ENCODE measurements at places on chromosomes 3 and 15.

- DNase-seq = no peak
Measured at GRCh38 chr3:3110299-3110630, at the start of gene IL5RA. Gene IL5RA, minus strand, starts transcription at chr3:3110374. Its CDS starts 5,390 bp downstream, at chr3:3104984.

DNA sequence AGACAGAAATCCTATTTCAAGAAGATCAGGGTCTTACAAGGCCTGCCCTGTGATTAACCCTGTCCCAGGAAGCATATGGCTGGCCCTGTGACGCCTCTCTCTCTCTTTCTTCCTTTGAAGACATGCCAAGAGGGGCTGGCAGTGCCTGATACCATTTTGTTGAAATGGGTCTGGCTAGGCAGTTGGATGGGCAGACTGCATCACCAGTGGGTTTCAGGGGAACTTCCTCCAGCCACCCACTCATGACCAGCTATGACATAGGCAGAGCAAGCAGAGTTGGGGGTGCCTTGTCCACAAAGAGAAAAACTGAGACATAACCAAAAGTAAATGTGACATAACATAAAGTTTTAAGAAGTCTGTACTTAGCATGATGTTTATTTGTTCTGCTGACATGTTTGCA is 31.4 kb upstream of the MANF start:
- no peak for DNase-seq

GRCh38 chr3:4520033-4520816 is 27.1 kb downstream of the ITPR1 start:
- no peak for DNase-seq

DNA sequence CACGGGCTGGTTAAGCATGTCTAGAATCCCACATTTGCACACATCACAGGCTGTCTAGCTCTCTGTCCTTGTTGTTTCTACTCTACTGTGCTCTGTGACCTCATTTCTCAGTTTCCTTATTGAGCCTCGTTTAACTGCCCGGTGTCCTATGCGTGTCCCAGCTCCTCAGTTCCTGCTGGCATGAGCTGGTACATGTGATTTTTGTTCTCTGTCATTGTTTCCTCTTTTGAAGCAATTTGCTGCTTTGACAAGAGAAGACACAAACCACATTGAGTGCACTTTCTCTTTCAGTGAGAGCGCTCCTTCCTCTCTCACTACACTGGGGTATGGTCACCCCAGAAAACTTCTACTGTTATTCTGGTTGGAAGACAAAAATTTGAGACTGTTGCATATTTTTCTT is 563.5 kb downstream of the PDCD6IP start:
- DNase-seq = no peak

- DNase-seq = no peak
Measured at GRCh38 chr15:81540909-81541308, 166.9 kb upstream of the TMC3 start.

DNA sequence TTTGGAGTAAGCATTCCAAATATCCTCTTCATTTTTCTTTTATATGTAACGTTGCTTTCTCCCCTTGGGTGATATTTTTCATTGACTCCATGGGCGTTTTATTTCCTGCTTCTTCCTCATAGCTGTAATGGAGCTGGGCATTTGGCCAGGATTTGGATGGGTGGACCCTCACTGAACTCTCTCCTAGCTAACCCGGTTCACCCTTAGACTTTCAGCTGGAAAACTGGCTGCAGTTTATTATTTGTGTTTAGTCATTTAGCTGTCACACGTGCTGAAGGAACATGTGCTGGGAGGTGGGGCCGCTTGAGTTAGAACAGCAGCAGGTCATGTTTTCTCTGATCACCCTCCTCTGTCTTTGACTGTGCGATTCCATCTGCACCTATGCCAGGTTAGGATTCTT is 407.6 kb downstream of the ZIC1 start:
- no peak for DNase-seq

GRCh38 chr15:81752546-81752942 is 293.3 kb downstream of the MEX3B start:
- DNase-seq = peak; percentile 8

DNA sequence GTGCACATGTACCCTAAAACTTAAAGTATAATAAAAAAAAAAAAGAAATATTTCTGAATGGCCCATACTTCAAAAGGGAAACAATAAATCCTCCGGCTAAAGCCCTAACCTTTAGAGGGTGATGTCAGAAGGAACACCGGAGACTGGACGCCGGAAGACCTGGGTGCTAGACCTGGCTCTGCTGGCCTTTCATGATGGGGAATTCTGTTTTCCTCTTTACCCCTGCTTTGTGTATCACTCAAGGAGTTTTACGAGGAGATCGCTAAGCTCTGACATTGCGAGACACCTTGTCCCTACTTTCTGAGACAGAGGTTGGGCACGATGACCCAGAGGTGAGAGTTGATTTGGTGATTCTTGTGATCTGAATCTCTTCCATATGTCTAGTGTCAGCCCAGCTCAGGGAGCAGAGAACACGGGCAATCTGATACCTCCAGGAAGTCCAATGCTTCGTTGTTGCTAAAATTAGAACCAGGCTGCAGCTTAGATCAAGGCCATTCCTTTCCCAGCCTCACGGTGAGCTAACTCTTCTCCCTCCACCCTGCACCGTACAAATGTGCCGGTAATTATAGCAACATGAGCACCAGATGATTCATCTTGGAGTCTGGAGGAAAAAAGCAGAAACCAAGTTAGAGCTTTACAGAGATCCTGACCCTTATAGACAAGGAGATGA is 42.0 kb upstream of the CFAP161 start:
- peak; percentile 27 for DNase-seq

DNA sequence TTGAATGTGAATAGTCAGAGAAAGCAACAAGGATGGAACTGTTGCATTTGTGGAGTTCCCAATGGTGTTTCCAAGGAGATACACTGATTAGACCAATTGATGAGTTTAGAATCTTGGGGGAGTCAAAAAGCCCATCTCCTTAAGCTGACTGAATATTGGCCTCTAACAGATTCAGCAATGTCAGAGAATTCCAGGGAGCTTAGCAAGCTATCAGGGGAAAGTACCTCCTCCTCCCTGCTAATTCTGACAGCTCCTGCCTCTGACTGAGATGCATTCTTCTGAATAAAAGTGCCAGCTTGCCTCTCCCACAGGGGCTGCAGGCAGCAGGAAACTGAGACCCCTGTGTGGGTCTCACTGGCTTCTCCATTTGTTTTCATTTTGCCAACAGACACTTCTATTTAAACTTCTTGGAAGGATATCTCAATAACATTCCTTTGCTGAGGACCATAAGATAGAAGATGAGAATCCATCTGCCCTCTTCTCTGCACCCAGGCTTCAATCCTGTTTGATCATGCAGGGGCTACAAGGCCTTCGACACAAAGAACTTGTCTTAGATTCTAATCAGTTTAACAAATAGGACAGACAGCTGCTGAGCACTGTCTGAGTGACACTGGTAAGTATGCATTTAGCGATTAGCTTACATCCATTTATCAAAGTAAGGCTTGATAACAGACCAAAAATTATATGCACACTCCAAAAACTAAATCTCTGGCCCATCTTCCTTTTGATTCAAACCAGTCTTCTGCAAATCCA is 1080.8 kb downstream of the TUSC7 start:
- DNase-seq = no peak

GRCh38 chr15:54345301-54345700 is 367.1 kb downstream of the UNC13C start:
- DNase-seq = no peak

DNA sequence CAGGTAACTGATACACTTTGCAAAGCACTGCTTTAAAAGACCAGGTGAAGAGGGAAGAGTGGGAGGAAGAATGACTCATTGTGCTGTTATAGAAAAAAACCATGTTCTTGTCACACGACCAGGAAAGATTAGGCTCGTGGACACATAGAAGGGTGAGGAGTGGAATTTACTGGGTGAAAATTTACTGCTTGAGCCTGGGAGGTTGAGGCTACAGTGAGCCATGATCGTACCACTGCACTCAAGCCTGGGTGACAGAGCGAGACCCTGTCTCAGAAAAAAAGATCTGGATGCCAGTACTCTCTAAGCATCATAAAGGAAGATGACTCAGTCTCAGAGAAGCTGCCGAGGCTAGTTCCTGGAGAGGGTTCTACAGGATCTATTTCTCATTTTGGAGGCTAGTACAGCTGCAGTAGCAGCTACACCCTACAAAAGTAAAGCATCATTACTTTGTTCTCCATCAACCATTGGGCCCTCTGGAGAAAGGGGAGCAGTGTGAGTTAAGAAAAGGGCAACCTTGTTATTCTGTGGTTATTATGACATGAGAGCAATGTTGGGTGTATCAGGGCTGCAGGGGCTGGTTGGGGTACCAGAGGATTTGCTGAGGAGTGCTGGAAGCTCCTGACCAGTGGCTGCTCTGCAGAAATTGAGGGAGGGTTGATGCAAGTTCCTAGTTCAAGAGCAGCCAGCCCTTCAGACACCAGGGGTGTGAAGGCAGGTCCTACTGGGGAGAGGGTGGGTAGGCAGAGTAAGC is 75.4 kb downstream of the CMTM8 start:
- no peak for DNase-seq

GRCh38 chr15:62163397-62164013 is 1.6 kb downstream of the C2CD4B start:
- no peak for DNase-seq

- peak; percentile 83 for DNase-seq
Measured at GRCh38 chr3:68996356-68996995, 17.0 kb downstream of the EOGT start.

DNA sequence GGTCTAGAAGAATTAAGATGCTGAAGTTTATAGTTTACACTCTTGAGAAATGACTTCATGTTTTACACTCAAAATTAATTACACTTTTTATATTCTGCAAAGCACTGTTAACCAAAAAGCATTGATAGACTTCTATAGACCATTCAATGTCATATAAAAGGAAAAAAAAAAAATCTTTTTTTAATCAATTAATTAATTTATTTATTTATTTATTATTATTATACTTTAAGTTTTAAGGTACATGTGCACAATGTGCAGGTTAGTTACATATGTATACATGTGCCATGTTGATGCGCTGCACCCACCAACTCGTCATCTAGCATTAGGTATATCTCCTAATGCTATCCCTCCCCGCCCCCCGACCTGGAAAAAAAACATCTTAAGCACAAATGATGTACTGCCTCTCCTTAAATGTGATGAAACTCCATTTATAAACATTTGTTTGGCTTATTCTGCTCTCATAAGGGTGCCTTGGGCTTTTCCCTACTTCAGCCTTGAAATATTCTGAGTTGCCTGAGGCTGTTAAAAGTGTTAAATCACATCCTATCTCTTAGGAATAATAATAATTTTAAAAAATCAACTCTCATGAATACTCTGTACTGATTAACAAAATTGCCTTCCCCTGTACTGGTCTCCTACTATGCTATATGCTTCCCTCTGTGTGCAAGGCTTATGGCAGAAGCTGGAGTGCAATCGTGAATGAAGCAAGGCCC is 466.9 kb downstream of the SOX2 start:
- no peak for DNase-seq

DNA sequence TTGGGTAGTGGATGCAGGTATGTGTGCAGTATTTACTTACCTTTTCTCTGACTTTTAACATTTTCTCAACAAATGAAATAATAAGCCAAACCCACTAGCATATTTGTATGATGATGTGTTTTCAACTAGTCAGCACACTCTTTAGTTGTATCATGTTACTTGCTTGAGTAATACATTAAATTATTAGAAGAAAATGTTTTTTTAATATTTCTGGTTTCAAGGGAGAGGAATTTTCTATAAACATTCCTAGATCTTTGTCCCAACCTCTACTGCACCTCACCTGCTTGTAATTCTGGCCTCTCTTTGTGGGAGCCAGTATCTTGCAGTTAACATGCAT is 161.8 kb upstream of the CBLB start:
- no peak for DNase-seq

- no peak for DNase-seq
Measured at GRCh38 chr3:193884652-193885051, 251.3 kb upstream of the HES1 start.

DNA sequence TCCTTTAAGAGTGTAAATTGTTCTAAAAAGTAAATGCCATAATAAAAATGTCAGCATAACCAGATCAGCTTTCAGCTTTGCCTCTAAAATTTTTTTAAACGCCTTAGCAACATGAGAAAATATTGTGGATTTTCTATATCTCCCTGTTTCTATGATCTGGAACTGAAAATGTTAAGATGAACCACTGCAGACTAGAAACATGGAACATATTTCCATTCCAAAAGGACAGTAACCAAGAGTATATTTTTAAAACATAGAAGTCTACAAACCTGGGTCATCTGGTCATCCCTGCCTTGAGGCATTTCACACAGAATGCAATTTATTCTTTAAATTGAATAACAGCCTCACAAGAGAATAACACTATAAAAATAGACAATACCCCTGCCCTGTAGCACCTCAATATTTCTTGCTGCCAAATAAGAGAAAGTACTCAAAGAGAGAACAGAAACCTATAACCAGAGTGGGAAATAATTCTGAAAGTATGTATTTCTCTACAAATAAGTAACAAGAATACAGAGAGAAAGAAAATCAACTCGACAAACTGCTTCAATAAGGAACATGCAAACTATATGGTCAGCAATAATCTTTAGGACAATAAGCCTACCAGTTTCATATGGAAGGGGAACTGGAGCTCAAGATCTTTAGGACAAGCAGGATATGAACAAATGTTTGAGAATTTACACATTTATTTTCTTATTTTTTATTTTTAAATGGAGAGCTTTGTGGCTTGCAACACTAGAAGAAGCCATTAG is 949.0 kb downstream of the EPHA3 start:
- no peak for DNase-seq

DNA sequence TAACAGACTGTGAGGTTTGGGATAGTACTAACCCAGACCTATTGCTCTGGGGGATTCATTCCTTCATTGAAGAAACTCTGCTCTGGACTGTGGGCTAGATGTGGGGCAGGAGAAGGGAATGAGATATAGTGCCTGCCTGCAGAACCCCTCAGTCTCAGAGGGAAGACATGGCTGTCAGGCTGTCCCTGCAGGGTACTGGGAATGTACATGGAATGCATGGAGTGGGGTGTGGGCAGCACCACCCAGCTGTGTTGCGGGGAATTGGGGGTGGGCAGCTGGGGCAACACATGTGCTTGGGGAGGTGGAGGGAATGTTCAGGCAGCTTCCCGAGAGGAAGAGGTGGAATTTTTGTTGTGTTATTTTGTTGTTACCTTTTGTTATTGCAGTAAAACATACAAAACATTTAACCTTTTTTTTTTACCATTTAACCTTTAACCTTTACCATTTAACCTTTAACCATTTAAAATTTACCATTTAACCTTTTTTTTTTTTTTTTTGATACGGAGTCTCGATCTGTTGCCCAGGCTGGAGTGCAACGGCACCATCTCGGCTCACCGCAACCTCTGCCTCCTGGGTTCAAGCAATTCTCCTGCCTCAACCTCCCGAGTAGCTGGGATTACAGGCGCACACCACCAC is 7.3 kb downstream of the PAQR5 start:
- no peak for DNase-seq

- no peak for DNase-seq
Measured at GRCh38 chr3:78025916-78026315, 986.0 kb downstream of the ROBO2 start.

DNA sequence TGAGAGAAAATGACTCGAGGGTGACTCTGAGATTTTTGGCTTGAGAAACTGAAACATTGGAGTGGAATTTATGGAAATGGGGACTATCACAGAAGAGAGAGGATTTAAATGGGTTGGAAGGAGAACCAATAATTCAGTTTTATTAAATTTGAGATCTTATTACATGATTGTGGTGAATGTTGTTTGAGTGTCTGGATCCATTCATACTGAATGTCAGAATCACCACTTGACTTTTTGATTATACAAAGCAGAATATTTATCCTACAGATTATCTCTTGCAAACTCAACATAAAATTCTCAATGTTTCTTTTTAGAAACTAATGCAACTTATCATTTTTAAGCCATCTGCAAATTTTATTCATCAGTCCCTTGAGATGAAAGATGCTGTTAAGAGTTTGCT is 332.8 kb downstream of the CNTN3 start:
- DNase-seq = no peak

GRCh38 chr15:97301166-97301565 is 659.3 kb upstream of the ARRDC4 start:
- no peak for DNase-seq
